ENCODE measurements at places on chromosomes 1 and 21.
A peak's percentile ranks its signal among the peaks of the same experiment; 100 is the strongest.

GRCh38 chr1:29235955-29236711 is at the start of gene PTPRU:
Gene PTPRU (plus strand): TSS chr1:29236522. CDS start chr1:29236645, 123 bp downstream.
- peak; percentile 63 for DNase-seq

GRCh38 chr1:109790735-109791494 is 27.2 kb upstream of the EPS8L3 start:
- DNase-seq, result peak; percentile 50

DNA sequence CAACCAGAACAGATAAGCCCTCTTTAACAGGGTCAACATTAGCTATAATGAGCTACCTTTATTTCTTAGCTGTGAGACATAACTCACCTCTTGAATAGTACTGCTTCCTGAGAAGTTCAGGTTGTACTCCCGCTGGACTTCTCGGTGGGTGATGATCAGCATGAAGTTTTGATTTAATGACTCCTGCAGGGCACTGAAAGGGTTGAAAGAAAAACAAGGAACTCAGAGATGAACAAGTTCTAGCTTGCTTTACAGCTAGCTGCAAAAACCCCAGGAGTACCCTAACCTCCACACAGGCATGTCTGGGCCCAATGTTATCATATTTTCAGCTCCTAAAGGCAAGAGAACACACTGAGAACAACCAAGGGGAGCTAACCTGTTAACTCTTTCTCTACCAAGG is 254.4 kb downstream of the FAF1 start:
- DNase-seq, result no peak

GRCh38 chr1:76106719-76107235 is 32.2 kb downstream of the ST6GALNAC3 start:
- DNase-seq, result no peak

GRCh38 chr1:119681560-119681959 is 30.2 kb upstream of the PHGDH start:
- no peak for DNase-seq

- no peak for DNase-seq
These were observed 80.9 kb downstream of the TTC3 start for GRCh38 chr21:37153935-37154350.

DNA sequence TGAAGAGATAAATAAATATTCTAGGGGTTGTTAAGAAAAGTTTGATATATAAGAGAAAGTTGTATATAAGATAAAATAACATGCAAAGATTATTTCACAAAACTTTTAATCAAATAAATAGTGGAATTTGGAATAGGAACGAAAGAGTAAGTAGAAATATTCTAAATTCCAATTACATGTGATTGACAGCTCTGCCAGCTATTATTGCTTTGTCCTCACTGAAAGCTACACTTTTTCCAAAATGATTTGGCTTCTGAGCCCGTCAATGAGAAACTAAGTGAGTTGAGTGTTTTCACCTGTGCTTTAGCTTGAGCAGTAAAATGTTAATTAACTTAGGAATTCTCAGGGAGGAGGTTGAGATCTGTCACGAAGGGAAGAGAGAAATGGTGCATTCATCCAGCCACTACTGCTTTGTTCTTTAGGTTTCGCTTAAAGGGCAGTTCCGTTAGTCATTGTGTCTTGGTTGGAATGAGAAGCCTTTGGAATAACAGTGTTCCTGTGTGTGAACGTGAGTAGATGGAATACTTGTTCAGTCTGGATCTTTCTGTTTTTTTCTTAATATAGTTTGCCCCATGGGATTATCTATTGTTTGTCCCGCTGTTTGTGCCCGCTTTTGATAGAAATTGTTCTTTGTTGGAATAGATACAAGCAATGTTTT is 63.3 kb upstream of the CR1L start:
- no peak for DNase-seq
